ENCODE measurements at places on chromosomes 1 and 21. TPM values are rescaled to one million over a fixed set of nuclear protein-coding genes. Genes with fewer than 3 reads are reported as not detected.

ERG gene
- not detected for total RNA-seq

ANXA9 gene
- 1.2 TPM for total RNA-seq

PKLR gene
- not detected for total RNA-seq

CAMK2N1 gene
- 20.1 TPM for total RNA-seq

AKR1A1 gene
- total RNA-seq, result 258 TPM

SPAG17 gene
- 0.27 TPM for total RNA-seq

WDR64 gene
- total RNA-seq, result not detected

SERPINC1 gene
- total RNA-seq, result not detected

EPHB2 gene
- total RNA-seq, result 14.5 TPM

- peak; percentile 50 for DNase-seq
Measured at GRCh38 chr1:199684686-199685273, 342.7 kb upstream of the NR5A2 start.

DNA sequence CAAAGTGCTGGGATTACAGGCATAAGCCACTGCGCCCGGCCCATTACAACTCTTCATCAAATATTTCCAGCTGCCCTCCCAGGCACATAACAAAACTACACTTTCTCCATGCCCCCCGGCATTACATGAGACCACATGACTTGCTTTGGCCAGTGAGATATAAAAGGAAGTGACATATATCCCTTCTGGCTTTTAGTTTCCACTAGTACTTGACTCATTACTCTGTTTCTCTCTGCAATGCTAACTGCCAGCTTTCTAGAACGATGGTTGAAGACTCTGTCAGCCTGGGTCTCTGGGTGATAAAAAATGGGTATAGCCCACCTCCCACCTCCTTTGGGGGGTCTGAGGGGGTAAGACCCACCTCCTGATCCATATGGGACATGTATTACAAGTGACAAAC, 24.2 kb downstream of the ABL2 start:
- no peak for DNase-seq

- no peak for DNase-seq
Measured at GRCh38 chr1:88454781-88455180, 229.3 kb upstream of the PKN2 start.

DNA sequence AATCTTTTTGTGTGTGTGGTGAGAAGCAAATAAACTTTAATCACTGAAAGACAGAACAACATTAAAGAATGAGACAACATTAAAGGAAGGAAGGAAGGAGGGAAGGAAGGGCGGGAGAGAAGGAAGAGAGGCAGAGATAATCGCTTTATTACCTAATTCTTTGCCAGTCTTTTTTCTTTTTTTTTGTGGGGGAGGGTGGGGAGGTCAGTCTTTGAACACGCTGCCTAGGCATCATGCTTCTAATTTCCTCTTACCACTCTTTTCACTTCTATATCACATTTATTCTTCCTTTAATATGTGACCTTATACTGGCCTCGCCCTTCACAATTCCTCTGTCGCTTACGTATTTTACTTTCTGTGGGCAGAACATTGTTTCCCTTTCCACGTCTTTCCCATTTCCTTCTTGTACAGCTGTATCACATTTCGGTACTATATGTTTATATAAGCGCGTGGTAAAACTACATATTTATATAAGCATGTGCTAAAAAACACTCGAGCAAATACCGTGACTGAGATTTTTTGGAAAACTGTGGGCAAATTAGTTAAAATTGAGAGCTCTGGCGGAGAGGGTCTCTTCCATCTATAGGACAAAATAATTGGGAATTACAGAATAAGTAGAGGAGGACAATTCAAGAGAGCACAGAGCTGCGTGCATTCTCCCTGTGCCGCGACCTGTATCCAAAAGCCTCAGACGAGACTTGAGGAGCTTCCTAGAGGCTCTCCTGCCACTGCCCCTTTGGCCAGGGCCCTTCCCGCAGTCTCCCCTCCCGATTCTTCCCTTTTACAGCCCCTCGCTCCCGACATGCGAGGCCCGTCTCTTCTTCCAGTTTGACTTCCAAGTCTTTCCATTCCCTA, 823 bp upstream of the PRKAA2 start:
- DNase-seq, result peak; percentile 53

DNA sequence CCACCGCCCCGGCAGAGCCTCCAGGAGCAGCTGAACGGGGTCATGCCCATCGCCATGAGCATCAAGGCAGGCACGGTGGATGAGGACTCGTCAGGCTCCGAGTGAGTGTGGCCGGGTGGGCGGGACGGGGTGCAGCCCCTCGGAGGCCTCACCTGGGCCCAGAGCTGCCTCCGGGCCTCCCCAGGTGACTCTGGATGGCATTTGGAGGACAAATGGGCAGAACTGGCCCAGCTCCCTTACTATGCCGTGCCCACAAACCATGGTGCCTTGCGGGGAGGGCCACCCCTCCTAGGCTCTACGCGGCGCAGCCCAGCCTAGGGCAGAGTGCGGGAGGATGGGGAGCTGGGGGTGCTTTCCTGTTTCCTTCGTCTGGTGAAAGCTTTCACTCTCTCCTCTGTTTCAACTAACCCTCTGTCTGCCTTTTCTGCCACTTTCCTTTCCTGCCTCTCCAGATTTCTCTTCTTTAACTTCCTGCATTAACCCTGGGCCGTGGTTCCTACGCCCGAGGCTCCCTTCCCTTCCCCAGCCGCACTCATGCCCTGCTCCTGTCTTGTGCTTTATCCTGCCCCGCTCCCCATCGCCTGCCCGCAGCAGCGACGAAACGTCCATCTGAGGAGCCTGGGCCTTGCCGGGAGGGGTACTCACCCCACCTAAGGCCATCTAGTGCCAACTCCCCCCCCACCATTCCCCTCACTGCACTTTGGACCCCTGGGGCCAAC, 9.2 kb downstream of the PSRC1 start:
- DNase-seq, result no peak

DNA sequence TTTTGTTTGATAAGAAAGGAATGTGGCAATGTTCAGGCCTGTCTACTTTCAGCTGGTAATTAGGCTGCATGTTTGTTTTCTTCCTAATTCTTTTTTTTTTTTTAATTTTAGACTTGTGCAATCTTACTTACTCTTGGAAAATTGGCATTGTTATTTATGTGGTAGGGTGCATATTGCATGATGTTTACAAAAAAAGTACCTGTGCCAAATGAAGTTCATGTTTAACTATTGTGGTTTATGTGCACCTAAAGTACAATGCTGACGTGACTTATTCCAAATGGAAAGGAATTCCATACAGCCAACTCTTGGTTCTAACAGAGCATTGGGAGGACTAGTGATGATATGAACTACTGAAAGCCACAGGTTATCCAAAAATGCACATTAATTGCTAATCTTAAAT, 51.0 kb downstream of the KCNK2 start:
- peak; percentile 50 for DNase-seq

DNA sequence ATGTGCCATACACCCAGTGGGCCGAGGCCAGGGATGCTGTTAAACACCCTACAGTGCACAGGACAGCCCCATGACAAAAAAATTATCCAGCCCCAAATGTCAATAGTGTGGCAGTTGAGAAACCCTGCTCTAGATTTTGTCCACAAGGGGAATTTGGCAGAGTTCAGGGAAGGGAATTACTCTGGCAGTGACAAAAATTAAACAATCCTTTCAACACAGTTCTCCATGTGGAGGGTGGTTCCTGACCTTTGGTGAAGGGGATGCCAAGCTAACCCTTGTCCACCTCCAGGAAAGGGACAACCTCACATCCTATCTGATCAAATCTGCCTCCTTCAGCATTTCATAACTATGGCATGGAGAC, 28.4 kb upstream of the CD84 start:
- DNase-seq, result no peak

DNA sequence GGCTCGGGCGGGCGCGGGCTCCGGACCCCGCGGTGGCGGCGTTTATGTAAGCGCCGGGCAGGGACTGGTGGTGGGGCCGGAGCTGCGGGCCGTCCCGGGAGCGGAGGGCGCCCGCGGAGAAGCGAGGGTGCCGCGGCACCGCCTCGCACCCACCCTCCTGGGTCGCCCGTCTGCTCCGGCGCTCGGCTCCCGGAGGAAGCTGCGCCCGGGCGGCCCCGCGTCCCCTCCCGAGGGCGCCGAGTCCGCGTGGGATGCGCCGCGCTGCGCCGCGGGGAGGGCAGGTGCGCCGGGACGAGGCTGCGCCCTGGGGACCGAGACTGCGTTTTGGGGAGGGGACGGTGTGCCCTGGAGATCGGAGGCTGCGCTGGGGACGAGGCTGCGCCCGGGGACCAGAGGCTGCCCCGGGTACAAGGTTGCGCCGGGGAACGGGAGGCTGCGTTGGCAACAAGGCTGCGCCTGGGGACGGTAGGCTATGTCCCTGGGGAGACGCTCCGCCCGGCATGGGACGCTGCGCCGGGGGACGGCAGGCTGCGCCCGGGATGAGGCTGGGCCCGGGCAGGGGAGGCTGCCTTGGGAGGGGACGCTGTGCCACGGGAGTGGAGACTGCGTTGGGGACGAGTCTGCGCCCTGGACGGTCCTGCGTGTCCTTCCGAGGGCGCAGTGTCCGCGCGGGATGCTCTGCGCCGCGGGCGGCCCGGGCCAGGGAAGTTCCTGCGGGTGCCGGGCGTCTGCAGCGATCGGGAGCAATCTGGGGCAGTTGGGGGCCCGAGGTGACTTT, 627 bp downstream of the ADARB1 start:
- DNase-seq, result peak; percentile 42

All from Caki2 (cell line).